ENCODE measurements at places on chromosomes 5 and 9. TPM values are rescaled to one million over a fixed set of nuclear protein-coding genes. Genes with fewer than 3 reads are reported as not detected.

GRCh38 chr9:112032009-112032408, 135.4 kb downstream of the UGCG start:
- peak overlapping the region; percentile 78 for H3K4me3 ChIP-seq
- peak overlapping the region; percentile 91 for H3K27ac ChIP-seq
- no peak for DNase-seq
- peaks cover 95% of the 10 kb centered on the region for H3K4me1 ChIP-seq
- H3K36me3 ChIP-seq: peaks cover 7% of the 10 kb centered on the region
- H3K27me3 ChIP-seq: no peaks in the 10 kb centered on the region

- H3K4me3 ChIP-seq: peak overlapping the region; percentile 36
- H3K36me3 ChIP-seq: peaks cover 5% of the 10 kb centered on the region
- peak overlapping the region; percentile 67 for H3K27ac ChIP-seq
- H3K4me1 ChIP-seq: peaks cover 65% of the 10 kb centered on the region
- DNase-seq: no peak
- H3K27me3 ChIP-seq: no peaks in the 10 kb centered on the region
Observed at GRCh38 chr5:78907255-78907891, 77.7 kb downstream of the ARSB start.

- H3K36me3 ChIP-seq: no peaks in the 10 kb centered on the region
- H3K4me3 ChIP-seq: peak overlapping the region; percentile 67
- no peaks in the 10 kb centered on the region for H3K27me3 ChIP-seq
Observed at GRCh38 chr9:71795097-71795813, 26.9 kb upstream of the CEMIP2 start.

GRCh38 chr5:116035123-116035522, 2.9 kb downstream of the ARL14EPL start:
- H3K27ac ChIP-seq: no peak overlapping the region
- H3K27me3 ChIP-seq: no peaks in the 10 kb centered on the region
- H3K4me1 ChIP-seq: peaks cover 68% of the 10 kb centered on the region
- DNase-seq: no peak
- no peak overlapping the region for H3K4me3 ChIP-seq

DNA sequence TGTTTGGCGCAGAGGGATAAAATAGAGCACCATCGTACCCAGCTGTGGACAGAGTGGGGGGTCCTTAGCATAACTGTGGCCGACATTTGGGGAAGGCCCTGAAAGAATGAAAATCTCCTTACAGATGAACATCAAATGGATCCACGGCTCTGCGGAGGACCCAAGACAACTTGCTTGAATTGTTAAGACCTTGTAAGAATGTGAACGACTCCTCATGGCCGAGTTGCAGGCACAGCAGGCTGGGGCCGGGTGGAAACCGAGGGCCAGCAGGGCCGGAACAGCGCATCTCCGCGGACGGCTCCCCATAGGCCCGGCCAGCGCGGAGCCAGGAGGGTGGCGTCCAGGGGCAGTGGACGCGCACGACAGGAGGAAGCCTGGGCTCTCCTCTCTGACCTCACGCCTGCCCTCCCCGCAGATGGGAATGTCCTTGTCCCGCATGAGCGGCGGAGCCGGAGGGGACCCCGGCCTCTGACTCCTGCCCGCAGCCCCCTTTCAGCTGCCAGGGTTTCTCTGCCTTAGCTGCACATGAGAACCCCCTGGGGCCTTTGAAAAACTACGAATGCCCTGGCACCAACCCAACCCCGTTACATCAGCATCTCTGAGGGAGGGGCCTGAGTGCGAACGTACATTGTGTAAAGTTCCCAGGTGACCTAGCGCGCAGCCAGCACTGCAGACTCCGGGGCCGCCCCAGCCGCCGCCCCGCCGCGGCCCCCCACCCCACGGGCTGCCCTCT, 36.2 kb upstream of the PTCH1 start:
- H3K27me3 ChIP-seq: peaks cover 49% of the 10 kb centered on the region
- H3K4me1 ChIP-seq: no peaks in the 10 kb centered on the region
- no peaks in the 10 kb centered on the region for H3K36me3 ChIP-seq
- DNase-seq: no peak

DNA sequence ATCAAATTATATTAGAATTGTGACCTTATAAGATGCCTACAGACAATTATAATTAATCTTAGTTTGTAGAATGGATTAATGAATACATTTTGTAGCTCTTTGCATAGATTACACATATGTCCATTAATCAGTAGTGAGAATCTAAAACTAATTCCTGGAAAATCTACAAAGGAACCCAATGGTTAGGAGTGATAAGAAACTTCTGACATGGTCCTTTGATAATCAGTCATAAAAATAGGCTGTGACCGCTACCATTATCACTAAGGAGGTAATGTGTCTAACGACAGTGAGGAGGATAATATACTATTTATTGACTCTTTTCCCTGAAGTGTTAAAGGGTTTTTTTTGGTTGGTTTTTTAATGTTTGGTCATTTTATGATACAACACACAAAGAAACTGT, 46.6 kb downstream of the BNC2 start:
- H3K36me3 ChIP-seq: no peaks in the 10 kb centered on the region
- no peak overlapping the region for H3K4me3 ChIP-seq
- DNase-seq: no peak

GRCh38 chr9:137067860-137068538, 2.4 kb downstream of the SAPCD2 start:
- H3K27me3 ChIP-seq: peaks cover 6% of the 10 kb centered on the region
- peak overlapping the region; percentile 57 for H3K4me3 ChIP-seq
- DNase-seq: peak; percentile 78
- peaks cover 18% of the 10 kb centered on the region for H3K4me1 ChIP-seq
- H3K27ac ChIP-seq: peak overlapping the region; percentile 46

- no peaks in the 10 kb centered on the region for H3K36me3 ChIP-seq
- no peaks in the 10 kb centered on the region for H3K4me1 ChIP-seq
- no peak overlapping the region for H3K4me3 ChIP-seq
- no peak for DNase-seq
Observed at GRCh38 chr5:1855075-1855474, 27.6 kb downstream of the IRX4 start.

GRCh38 chr9:71349218-71349617, 227.8 kb upstream of the TRPM3 start:
- no peak overlapping the region for H3K27ac ChIP-seq
- no peak overlapping the region for H3K4me3 ChIP-seq
- H3K36me3 ChIP-seq: no peaks in the 10 kb centered on the region
- H3K4me1 ChIP-seq: no peaks in the 10 kb centered on the region

GRCh38 chr5:2759091-2759490, 7.6 kb upstream of the IRX2 start:
- H3K36me3 ChIP-seq: no peaks in the 10 kb centered on the region
- peaks cover 46% of the 10 kb centered on the region for H3K27me3 ChIP-seq
- H3K4me1 ChIP-seq: peaks cover 7% of the 10 kb centered on the region
- DNase-seq: no peak
- H3K4me3 ChIP-seq: no peak overlapping the region

DNA sequence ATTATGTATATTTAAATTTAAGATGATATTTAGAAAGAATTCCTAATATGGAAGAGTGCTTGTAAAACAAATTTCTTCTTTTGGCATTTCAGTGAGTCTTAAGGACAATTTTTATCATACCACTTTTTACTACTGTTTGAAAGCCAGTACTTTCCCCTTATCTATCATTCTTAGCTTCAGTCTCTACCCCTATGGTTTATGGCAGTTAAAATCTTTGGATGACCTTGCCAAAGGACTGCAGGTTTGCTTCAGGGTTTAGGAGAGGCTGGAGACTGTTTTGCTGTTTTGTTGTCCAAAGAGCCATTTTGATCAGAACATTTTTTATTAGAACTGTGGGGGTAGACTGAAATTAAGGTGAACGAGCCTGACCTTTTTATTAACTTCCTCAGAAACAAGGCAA, 30.8 kb downstream of the SLC38A9 start:
- H3K27me3 ChIP-seq: no peaks in the 10 kb centered on the region
- no peak overlapping the region for H3K27ac ChIP-seq
- peaks cover 17% of the 10 kb centered on the region for H3K36me3 ChIP-seq
- H3K4me1 ChIP-seq: no peaks in the 10 kb centered on the region
- no peak for DNase-seq

GRCh38 chr9:85981369-85981768, 40.4 kb downstream of the NAA35 start:
- no peaks in the 10 kb centered on the region for H3K27me3 ChIP-seq
- DNase-seq: no peak
- no peak overlapping the region for H3K4me3 ChIP-seq
- no peaks in the 10 kb centered on the region for H3K4me1 ChIP-seq

- no peak overlapping the region for H3K4me3 ChIP-seq
- no peaks in the 10 kb centered on the region for H3K36me3 ChIP-seq
- DNase-seq: no peak
- no peaks in the 10 kb centered on the region for H3K27me3 ChIP-seq
- H3K27ac ChIP-seq: no peak overlapping the region
Observed at GRCh38 chr5:86542532-86542931, 75.2 kb upstream of the COX7C start.

DNA sequence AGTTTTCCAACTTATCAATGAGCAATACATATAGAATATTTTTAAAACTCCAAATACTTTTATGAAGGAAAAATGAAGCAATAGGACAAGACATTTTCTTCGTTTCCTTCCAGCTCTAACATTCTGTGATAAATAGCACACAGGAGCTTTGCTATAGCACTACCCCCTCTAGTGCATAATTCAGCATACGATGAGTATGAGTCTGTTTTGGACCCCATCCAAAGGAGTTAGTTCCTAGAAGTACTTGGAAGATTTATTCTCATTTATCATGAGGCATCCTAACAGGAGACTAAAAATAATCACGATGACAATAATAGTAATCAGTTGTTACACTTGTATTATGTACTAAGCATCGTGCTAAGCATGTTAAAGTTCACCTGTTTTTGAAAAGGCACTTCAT, 1061.3 kb upstream of the DMAC1 start:
- H3K4me1 ChIP-seq: peaks cover 15% of the 10 kb centered on the region
- no peak overlapping the region for H3K4me3 ChIP-seq

- peaks cover 66% of the 10 kb centered on the region for H3K4me1 ChIP-seq
- peaks cover 80% of the 10 kb centered on the region for H3K36me3 ChIP-seq
- peak overlapping the region; percentile 71 for H3K27ac ChIP-seq
Observed at GRCh38 chr5:158780656-158781237, 319.0 kb downstream of the EBF1 start.

- H3K27ac ChIP-seq: peak overlapping the region; percentile 96
- peak overlapping the region; percentile 95 for H3K4me3 ChIP-seq
- H3K4me1 ChIP-seq: peaks cover 70% of the 10 kb centered on the region
- H3K27me3 ChIP-seq: no peaks in the 10 kb centered on the region
- no peak for DNase-seq
Observed at GRCh38 chr5:133967124-133967523, 1.3 kb downstream of the C5orf15 start.

- no peaks in the 10 kb centered on the region for H3K27me3 ChIP-seq
- H3K4me1 ChIP-seq: no peaks in the 10 kb centered on the region
- no peaks in the 10 kb centered on the region for H3K36me3 ChIP-seq
- DNase-seq: no peak
- H3K4me3 ChIP-seq: no peak overlapping the region
Observed at GRCh38 chr5:907366-907910, 14.8 kb downstream of the TRIP13 start.

DNA sequence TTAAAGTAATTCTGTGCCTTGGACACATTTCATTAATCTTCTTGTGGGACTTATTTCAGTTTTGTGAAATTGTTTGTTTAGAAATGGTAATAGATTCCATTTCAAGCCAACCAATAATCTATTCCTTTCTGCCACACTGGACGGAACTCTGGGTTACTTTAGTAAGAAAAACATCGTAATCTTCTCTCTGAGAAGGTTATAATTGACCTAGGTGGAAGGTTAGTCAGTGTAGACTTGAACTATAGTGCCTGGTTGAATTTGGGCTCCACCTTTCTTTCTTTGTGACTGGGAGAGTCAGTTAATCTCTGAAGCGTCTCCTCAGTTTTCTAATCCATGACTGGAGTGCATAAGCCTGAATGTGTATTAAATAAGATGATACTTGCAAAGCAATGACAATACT, 89.7 kb upstream of the PRLR start:
- peak overlapping the region; percentile 64 for H3K4me3 ChIP-seq
- H3K4me1 ChIP-seq: peaks cover 16% of the 10 kb centered on the region
- no peaks in the 10 kb centered on the region for H3K36me3 ChIP-seq
- no peak for DNase-seq

DNA sequence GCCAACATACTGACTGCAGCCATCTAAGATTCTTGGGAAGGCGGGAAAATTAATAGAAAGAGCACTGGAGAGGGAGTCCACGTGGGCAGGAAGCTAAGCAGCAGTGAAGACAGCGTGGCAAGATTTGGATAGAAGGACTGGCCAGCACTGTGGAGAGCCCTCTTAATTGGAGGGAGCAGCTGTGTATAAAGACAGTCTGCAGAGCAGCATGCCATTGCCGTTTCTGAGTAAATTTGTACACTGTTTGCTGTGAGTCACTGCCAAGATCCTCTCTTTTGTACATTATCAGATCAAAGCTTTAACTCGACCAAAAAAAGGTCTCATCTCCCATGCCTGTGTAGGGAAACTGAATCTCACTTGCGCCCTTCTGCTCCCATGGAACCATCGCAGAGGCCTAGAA, 45.3 kb downstream of the INSYN2B start:
- H3K27ac ChIP-seq: no peak overlapping the region
- H3K36me3 ChIP-seq: peaks cover 72% of the 10 kb centered on the region
- H3K4me1 ChIP-seq: peaks cover 22% of the 10 kb centered on the region
- H3K4me3 ChIP-seq: no peak overlapping the region

DNA sequence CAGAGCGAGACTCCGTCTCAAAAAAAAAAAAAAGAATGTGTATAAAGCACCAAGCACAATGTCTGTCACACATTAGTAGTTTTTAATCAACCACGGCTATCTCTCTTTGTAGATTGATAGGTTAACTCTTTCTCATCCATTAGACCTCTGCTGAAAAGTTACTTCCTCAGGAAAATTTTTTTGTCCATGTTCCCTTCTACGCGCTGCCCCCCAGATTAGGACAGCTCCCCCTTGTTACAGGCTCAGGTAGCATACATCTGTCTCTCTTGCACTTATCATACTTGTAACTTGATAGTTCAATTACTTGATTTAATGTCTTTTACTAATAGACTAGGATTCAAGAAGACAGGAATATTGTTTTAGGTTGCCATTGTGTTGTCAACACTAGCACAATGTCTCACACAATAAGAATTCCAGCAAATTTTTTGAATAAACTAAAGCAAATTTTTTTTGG, 1.5 kb downstream of the SPDL1 start:
- no peak overlapping the region for H3K27ac ChIP-seq
- peaks cover 25% of the 10 kb centered on the region for H3K36me3 ChIP-seq
- peak overlapping the region; percentile 99 for H3K4me3 ChIP-seq
- H3K27me3 ChIP-seq: peaks cover 3% of the 10 kb centered on the region

GRCh38 chr5:137498736-137499505, at the start of gene SPOCK1:
TSS of gene SPOCK1 (minus strand) at chr5:137499326.
- DNase-seq: peak; percentile 37
- no peak within 1 kb of the TSS for H3K4me3 ChIP-seq
- no peaks in the 10 kb centered on the region for H3K4me1 ChIP-seq
- no peaks in the 10 kb centered on the region for H3K36me3 ChIP-seq
- H3K27ac ChIP-seq: no peak within 1 kb of the TSS

FOXE1 gene
- total RNA-seq: not detected

CDC25C gene
- total RNA-seq: 0.42 TPM

PCDHGC3 gene
- 3.3 TPM for total RNA-seq

GRM6 gene
- total RNA-seq: not detected
